WTC11 (cell line): ENCODE measurements at places on chromosomes 12 and 14. TPM values are rescaled to one million over a fixed set of nuclear protein-coding genes. Genes with fewer than 3 reads are reported as not detected.

BDKRB1 gene
- total RNA-seq: 0.11 to 0.27 TPM in 2 of 3 replicates, not detected in the other

TAS2R10 gene
- total RNA-seq: not detected in 3 replicates

DAO gene
- 0.17 TPM in 1 of 3 replicates, not detected in the others for total RNA-seq

SLCO1B3 gene
- not detected in 3 replicates for total RNA-seq

TMEM30B gene
- 17.2 to 18.0 TPM (median 17.8 TPM) in 3 replicates for total RNA-seq

GPR84 gene
- 0.13 TPM in 1 of 3 replicates, not detected in the others for total RNA-seq

MOAP1 gene
- total RNA-seq: 16.7 to 18.1 TPM (median 17.2 TPM) in 3 replicates

FZD10 gene
- 0.87 to 1.1 TPM (median 0.92 TPM) in 3 replicates for total RNA-seq

THTPA gene
- 20.0 to 26.2 TPM (median 25.4 TPM) in 3 replicates for total RNA-seq

RNF212B gene
- total RNA-seq: 0.27 to 0.55 TPM (median 0.46 TPM) in 3 replicates

GNB3 gene
- 14.0 to 16.5 TPM (median 14.3 TPM) in 3 replicates for total RNA-seq

SLC5A8 gene
- 0.05 to 0.07 TPM in 2 of 3 replicates, not detected in the other for total RNA-seq

DAZAP2 gene
- 30.4 to 35.8 TPM (median 33.0 TPM) in 3 replicates for total RNA-seq

OR4K13 gene
- total RNA-seq: not detected in 3 replicates

PPP4R4 gene
- 8.1 to 9.6 TPM (median 8.2 TPM) in 3 replicates for total RNA-seq

CLEC7A gene
- 0.09 to 0.92 TPM (median 0.48 TPM) in 3 replicates for total RNA-seq

IQSEC3 gene
- 1.7 to 2.6 TPM (median 2.2 TPM) in 3 replicates for total RNA-seq

BMAL2 gene
- total RNA-seq: 11.1 to 16.2 TPM (median 13.6 TPM) in 3 replicates

TMTC1 gene
- 13.9 to 17.3 TPM (median 13.9 TPM) in 3 replicates for total RNA-seq

KRT2 gene
- total RNA-seq: not detected in 3 replicates

TESPA1 gene
- 0.21 to 0.39 TPM (median 0.25 TPM) in 3 replicates for total RNA-seq

CLEC2A gene
- 2.1 to 3.5 TPM (median 2.7 TPM) in 3 replicates for total RNA-seq

SH2B3 gene
- total RNA-seq: 20.5 to 31.8 TPM (median 20.7 TPM) in 3 replicates

CHGA gene
- 8.5 to 17.2 TPM (median 17.1 TPM) in 3 replicates for total RNA-seq

AHNAK2 gene
- total RNA-seq: 3.3 to 3.5 TPM (median 3.4 TPM) in 3 replicates

RTL1 gene
- total RNA-seq: 0.05 to 0.07 TPM in 2 of 3 replicates, not detected in the other

CATSPERB gene
- total RNA-seq: 0.11 TPM in 2 of 3 replicates, not detected in the other

SHMT2 gene
- total RNA-seq: 262 to 297 TPM (median 265 TPM) in 3 replicates

ZC2HC1C gene
- 1.3 to 1.8 TPM (median 1.6 TPM) in 3 replicates for total RNA-seq

TBX5 gene
- 0.21 to 0.33 TPM (median 0.21 TPM) in 3 replicates for total RNA-seq

GUCY2C gene
- 3.4 to 4.3 TPM (median 3.9 TPM) in 3 replicates for total RNA-seq

SLC2A3 gene
- 717 to 819 TPM (median 816 TPM) in 3 replicates for total RNA-seq

VWF gene
- total RNA-seq: 0.48 to 0.98 TPM (median 0.78 TPM) in 3 replicates

RNASE7 gene
- not detected in 3 replicates for total RNA-seq

TGM1 gene
- total RNA-seq: 2.5 to 5.2 TPM (median 4.4 TPM) in 3 replicates

SMCO2 gene
- total RNA-seq: 0.32 to 0.71 TPM (median 0.52 TPM) in 3 replicates

SSPN gene
- 1.8 to 2.5 TPM (median 1.9 TPM) in 3 replicates for total RNA-seq

HIGD1C gene
- total RNA-seq: not detected in 3 replicates

KCNC2 gene
- not detected in 3 replicates for total RNA-seq

L3HYPDH gene
- total RNA-seq: 14.3 to 17.5 TPM (median 16.6 TPM) in 3 replicates

DBX2 gene
- total RNA-seq: 0.27 to 0.35 TPM (median 0.27 TPM) in 3 replicates

AKAP3 gene
- total RNA-seq: 1.8 to 2.6 TPM (median 1.9 TPM) in 3 replicates

TAS2R8 gene
- not detected in 3 replicates for total RNA-seq

DLGAP5 gene
- total RNA-seq: 130 to 141 TPM (median 132 TPM) in 3 replicates

LGR5 gene
- 0.09 to 0.55 TPM (median 0.17 TPM) in 3 replicates for total RNA-seq

AGAP2 gene
- total RNA-seq: 2.0 to 2.7 TPM (median 2.3 TPM) in 3 replicates

DENR gene
- total RNA-seq: 66.5 to 81.5 TPM (median 70.8 TPM) in 3 replicates
